Esophagus mucosa (tissue), 1 donor: ENCODE measurements at places on chromosomes 11 and 22. TPM values are rescaled to one million over a fixed set of nuclear protein-coding genes. Genes with fewer than 3 reads are reported as not detected.

Gene OTOG
- total RNA-seq: not detected

DNA sequence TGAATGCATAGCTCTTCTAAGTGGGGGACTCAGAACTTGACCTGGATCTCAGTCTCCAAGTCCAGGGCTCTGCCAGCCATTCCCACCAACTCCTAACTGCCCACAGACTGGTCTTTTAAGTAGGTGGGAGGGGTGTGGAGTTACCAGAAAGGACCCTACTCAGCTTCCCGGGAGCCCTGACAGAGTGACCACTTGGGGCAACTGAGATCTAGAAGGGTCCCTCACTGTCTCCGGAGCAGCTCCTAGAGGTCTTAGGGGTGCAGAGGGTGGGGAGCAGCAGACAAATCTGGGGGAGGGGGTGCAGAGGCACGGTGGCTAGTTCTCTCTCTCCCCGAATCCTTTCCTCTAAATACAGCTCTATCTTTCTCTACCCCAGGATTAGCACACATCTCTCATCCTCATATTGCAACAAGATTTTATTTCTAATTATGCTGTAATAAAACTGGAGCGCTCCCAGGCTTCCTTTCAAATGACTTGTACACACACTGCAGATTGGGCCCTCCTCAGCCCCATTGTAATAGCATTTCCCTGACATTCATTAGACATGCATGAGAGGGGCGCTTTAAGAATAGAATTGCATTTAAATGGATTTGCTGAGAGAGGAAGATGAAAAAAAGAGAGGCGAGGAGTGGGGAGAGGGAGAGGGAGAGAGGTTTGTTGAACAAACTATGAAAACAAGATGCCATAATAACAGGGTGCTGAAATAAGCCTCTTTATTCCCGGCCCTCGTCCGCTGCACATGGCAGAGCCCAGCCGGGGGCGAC is 219.0 kb downstream of the CEP164 start:
- no peak for ATAC-seq

GRCh38 chr11:123051634-123052033 is 10.3 kb downstream of the HSPA8 start:
- ATAC-seq: no peak

Gene OR8G1
- total RNA-seq: not detected
